H7 (cell line): ENCODE measurements at places on chromosomes 1 and 21. TPM values are rescaled to one million over a fixed set of nuclear protein-coding genes. Genes with fewer than 3 reads are reported as not detected.

- DNase-seq = peak; percentile 98
These were observed 550 bp downstream of the ARHGEF16 start for GRCh38 chr1:3454811-3455618.

Gene TNFRSF18
- total RNA-seq = not detected in 2 replicates

GRCh38 chr1:225882694-225883615 is 775 bp upstream of the TMEM63A start:
- peak; percentile 81 for DNase-seq

Gene CD101
- 0.31 and 0.70 TPM in 2 replicates for total RNA-seq

DNA sequence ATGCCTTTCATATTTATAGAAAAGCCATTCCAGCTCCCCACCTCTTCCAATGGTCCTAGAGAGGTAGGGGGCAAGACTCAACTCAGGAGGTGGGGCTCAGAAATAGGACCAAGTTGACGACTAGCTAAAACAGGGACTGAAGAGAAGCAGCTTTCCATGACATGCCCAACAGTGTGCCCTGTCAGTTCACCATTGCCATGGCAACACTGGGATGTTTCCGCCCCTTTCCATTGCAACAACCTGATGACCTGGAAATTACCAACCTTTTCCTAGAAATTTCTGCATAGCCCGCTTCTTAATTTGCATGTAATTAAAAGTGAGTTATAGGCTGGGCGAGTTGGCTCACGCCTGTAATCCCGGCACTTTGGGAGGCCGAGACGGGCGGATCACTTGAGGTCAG is 22.4 kb upstream of the INTS3 start:
- peak; percentile 31 for DNase-seq

DNA sequence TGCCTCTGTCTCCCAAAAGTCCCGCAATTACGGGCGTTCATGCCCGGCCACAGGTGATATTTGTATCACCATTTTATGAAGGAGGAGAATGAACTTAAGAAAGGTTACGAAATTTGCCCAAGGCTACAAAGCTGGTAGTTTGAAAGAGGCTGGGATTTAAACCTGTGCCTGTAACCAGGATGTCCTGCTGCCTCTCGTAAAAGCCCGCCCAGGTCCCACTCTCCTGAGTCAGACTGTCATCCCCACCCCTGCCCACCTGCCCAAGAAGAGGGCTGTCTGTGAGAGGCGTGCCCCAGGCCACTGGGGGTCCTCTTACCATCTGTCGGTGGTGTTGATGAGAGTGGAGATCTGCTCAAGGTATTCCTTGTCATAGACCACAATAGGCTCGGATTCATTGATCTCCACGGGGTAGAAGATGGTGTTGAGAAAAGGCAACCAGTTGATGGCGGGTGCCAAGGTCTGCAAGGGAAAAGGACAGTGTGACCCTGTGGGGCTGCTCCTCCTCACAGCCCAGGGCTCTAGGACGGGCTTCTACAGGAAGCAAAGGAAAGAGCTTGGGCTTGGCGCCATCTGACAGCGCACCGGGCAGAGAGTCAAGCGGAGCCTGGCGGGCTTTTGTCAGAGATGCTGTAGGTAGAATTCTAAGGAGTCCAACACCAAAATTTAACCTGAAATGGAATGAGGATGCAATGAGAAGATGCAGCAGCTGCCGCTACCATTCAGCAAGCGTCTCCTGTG is 43.2 kb downstream of the ECE1 start:
- no peak for DNase-seq

DNA sequence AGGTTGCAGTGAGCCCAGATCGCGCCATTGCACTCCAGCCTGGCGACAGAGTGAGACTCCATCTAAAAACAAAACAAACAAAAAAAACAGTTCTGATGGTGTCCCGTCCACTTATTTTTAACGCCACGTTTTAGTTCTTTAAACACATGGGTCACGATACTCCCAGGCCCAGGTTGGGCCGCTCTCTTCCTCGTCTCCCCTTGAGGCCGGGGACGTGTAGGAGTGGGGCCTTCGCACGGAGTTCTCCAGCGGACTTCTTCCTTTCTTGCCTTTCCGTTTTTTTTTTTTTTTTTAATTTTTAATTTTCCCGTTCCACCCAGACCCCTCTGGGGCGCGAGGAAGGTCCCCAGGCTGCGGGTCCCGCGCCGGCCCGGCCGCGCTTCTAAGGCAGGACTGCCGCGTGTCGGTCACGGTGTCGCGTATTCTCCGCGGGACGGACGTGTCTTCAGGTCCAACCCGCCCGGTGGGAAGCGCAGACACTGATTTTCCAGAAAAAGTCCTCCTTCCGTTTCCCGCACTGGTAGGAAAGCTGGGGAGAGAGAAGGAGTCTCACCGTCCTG is 47.5 kb upstream of the SLC19A1 start:
- peak; percentile 42 for DNase-seq

DNA sequence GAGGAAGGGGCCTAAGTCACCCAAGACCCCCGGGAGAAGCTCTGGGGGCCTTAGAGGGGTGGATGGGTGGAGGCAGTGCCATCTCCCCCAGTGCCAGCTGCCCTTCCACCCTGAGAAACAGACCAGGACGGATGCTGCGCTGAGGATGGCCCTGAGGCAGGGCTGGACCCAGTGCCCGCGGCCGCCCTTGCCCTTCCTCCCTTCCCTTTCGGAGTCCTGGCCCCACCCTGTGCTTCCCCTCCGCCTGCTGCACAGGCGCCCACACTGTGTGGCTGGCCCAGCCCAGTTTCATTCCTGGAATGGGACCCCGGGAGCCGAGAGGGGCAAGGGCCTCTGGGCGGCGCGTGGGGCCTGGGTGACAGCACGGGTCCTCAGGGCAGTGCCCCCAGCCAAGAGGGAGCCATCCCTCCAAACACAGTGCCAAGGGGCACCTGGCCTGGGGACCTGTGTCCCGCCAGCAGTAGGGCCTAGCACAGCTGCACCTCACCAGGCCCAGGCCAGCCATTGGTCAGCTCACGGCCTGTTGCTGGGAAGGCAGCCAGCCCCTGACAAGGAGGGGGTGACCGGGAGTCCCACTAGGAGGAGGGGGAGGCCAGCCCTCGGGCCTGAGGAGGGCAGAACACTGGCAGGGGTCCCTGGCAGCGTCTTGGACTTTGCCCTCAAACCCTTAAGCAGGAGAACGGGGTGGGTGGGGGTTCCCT is 13.4 kb upstream of the SKI start:
- DNase-seq = no peak

Gene OVAAL
- total RNA-seq = not detected in 2 replicates

Gene CELA3A
- not detected in 2 replicates for total RNA-seq

Gene TRIM63
- 0.07 and 0.11 TPM in 2 replicates for total RNA-seq

Gene DPT
- not detected in 2 replicates for total RNA-seq

DNA sequence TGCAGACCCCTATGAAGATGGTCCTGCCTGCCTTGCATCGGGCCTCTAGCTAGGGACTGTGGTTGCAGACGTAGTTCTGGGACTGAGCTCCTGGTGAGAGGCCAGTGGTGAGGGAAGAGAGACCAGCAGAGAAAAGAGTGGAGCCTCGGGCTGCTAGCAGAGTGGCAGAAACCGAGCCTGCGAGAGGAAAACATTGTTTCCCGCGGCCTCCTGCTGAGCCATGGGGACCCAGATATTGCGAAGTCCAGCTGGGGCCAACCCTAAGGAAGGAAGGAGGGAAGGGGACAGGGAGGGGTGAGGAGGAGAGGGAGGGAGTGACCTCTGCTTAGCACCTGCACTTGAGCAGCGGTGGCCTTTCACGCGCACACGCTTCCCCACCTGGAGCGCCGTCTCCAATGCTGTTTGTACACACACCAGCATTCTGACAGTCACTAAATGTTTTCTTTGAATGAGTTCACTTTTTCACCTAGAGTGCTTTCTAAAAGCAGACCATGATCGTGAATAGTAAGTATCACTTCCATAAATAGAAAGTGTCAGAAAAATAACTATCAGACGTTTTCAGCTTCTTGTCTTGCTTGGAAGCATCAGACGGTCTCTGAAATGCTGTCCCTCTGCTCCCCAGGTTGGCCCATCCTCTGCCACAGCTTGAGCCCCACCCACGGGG is 2.5 kb upstream of the FNDC10 start:
- DNase-seq = peak; percentile 59

GRCh38 chr1:8914466-8914865 is 31.2 kb upstream of the CA6 start:
- DNase-seq = no peak

DNA sequence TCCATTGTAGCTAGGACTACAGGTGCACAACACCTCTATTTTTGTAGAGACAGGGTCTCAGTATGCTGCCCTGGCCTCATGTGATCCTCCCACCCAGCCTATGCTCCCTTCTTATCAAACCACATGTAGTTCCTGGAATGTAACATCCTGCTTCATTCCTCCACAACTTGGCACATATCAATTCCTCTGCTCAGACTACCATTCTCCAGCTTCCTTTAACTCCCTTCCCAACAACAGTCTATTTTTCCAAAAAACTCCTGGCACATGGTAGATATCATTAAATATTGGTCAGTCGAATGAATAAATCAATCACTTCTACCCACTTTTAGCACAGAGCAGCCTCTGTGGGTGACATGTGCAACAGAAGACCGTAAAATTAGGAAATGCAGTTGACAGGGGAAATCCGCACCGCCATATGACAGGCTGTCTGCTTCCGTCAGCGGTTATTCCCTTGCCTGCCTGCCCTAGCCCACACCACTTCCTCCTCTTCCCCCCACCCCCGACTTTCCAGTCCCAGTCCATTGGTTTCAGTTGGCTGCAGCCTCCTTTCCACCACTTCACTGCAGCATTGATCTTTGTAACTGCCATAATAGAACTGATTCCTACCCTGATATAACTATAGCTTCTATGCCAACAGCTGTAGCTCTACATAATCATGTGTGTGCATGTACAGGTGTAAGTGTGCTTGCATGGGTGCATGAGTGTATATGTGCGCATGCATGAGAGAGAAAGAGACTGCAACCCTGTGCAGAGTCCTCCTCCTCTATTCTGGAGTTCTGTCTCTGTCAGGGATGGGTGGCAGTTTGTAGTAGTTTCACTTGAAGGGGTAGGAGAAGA is 6.8 kb upstream of the AKR1A1 start:
- DNase-seq = peak; percentile 35

DNA sequence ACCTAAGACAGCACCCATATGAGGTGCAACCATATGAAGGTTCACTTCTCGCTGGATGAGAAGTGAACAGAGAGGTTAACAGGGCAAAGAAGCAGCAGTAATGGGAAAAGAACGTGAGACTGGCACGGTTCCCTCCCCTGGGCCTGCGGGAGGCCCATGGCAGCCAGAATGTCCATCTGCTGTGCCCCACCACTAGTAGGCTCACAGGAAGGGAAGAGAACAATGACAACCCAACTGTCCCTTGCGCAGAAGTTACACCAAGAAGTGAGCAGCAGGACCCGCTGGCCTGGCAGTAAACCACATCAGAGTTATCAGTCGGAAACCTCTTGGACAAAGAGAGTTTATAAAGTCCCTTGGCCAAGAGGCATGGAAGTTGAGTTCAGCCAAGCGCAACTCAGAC is 11.3 kb downstream of the HIVEP3 start:
- DNase-seq = no peak

DNA sequence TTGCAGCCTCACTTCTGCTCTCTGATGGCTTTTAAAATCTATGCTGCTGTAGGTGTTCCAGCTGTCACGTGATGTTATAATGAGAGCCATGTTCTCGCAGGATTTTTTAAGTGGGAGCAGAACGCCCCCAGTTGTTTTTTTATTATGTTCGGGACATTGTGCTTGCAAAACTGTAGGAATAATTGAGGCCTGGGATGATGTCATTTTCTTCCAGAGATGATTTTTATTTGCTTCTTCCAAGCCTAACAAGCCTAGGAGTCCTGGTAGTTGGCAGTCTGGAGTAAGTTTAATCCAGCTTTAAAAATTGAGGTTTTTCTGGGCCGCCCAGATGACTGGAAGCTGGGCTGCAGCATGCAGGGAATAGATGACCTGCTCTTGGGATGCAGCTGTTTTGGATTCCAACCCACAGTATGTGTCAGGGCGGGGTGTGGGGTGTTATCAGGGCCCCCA is 34.6 kb upstream of the CHIT1 start:
- DNase-seq = no peak

DNA sequence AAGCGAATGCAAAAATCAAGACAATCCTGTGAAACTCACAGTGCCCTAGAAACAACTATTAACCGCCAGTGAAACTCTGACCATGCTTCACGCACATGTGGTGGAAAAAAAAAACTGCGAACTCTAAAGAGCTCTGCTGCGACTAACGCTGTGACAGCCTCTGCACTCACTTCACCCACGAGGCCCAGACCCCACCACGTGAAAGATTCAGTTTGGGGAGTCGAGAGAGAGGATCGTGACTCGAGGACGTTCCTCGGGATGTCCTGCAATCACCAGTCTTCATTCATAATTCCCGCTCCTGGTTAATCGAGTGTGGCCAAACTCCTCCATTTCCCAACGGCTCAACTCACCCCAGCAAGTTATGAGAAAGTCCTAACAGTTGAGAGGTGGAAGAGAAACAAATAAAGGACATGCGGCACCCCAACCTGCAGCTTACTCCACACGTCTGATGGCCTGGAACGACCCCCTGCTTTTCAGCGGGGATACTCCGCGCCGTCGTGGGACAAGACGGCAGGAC is 1.1 kb downstream of the SERBP1 start:
- DNase-seq = peak; percentile 21

DNA sequence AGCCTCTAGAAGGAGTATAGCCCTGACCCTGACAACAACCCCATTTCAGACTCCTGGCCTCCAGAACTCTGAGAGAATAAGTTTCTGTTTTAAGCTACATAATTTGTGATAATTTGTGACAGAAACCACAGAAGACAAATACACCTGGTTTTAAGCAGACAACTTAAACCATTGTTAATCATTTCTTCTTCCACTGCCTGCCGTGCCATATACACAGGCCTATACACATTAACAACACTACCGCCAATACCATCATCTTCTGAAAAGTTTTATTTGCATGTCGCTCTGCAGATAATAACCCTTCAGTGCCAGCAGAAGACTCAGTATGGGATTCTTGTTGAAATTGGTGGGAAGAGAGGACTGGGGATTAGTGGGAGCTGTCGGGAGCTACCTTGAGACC is 39.9 kb upstream of the KRTAP19-8 start:
- no peak for DNase-seq

- DNase-seq = no peak
These were observed 39.1 kb upstream of the PTPRC start for GRCh38 chr1:198599749-198600148.

Gene ASPM
- total RNA-seq = 48.3 and 65.0 TPM in 2 replicates

DNA sequence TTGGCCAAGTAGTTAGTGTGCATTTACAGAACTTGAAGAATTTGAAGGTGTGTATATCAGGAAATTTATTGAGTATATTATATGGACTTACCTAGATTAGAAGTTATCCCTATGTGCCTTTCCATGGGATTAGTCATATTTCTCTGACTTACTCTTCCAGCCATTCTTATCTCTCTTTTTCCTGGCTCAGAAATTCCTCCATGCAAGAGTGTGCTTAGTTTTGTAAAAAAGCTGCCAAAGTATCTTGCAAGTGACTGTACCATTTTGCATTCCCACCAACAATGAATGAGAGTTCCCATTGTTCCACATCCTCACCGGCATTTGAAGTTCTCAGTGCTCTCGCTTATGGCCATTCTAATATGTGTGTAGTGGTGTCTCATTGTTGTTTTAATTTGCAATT is 82.2 kb upstream of the GUCA2B start:
- DNase-seq = no peak

Gene ZNF326
- total RNA-seq = 8.0 and 13.0 TPM in 2 replicates

- DNase-seq = no peak
These were observed 63.3 kb downstream of the UCK2 start for GRCh38 chr1:165890684-165891083.

Gene UMODL1
- total RNA-seq = 0.73 TPM in 1 of 2 replicates, not detected in the other
